GM23248 (cell line): ENCODE measurements at places on chromosomes 1 and 21. TPM values are rescaled to one million over a fixed set of nuclear protein-coding genes. Genes with fewer than 3 reads are reported as not detected.

- H3K4me3 ChIP-seq = no peak overlapping the region
- no peaks in the 10 kb centered on the region for H3K27me3 ChIP-seq
- no peak overlapping the region for H3K27ac ChIP-seq
- H3K36me3 ChIP-seq = no peaks in the 10 kb centered on the region
- H3K4me1 ChIP-seq = no peaks in the 10 kb centered on the region
Measured at GRCh38 chr1:218982482-218982881, 191.2 kb upstream of the LYPLAL1 start.

DNA sequence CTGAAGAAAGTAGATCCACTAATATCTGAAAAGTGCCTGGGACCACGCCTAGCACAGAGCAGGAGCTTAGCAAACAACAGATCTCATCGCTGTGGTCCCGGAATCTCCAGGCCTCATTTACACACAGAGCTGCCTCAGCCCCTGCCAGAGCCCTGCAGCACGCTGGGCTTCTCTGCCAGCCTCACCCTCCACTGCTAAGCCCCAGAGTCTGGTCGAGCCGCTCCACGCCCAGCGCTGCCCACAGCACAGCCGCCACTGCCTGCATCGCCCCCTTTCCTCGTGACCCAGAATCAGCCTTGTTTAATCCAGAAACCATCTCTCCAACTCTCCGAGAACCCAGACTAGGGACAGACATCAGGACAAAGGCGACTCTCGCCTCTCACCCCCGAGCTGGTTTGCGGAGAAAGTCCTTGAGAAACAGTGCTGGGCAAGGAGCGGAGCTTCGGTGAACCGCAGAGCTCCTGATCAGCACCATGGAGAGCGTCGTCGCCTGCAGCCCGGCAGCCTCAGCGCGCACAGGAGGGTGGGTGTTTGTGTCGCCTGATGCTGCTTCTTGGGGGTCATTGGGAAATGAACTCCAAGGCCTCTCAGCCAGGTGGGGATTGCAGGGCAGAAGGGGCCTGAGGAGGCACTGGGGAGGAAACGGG is 145.1 kb downstream of the NPHP4 start:
- no peaks in the 10 kb centered on the region for H3K4me1 ChIP-seq
- peak; percentile 56 for DNase-seq
- H3K4me3 ChIP-seq = no peak overlapping the region
- H3K36me3 ChIP-seq = no peaks in the 10 kb centered on the region

- DNase-seq = peak; percentile 10
- peaks cover 5% of the 10 kb centered on the region for H3K4me1 ChIP-seq
- no peak overlapping the region for H3K4me3 ChIP-seq
- H3K36me3 ChIP-seq = no peaks in the 10 kb centered on the region
- no peaks in the 10 kb centered on the region for H3K27me3 ChIP-seq
Measured at GRCh38 chr21:28516991-28517592, 475.6 kb downstream of the LTN1 start.

- no peaks in the 10 kb centered on the region for H3K36me3 ChIP-seq
- peaks cover 66% of the 10 kb centered on the region for H3K27me3 ChIP-seq
- no peak overlapping the region for H3K27ac ChIP-seq
- H3K4me1 ChIP-seq = no peaks in the 10 kb centered on the region
Measured at GRCh38 chr1:205435578-205436573, 14.0 kb upstream of the LEMD1 start.

GRCh38 chr1:161233102-161233501 is 4.9 kb downstream of the NR1I3 start:
- no peak overlapping the region for H3K27ac ChIP-seq
- no peaks in the 10 kb centered on the region for H3K27me3 ChIP-seq
- H3K36me3 ChIP-seq = no peaks in the 10 kb centered on the region; the same call in 1 of the 2 replicates

DNA sequence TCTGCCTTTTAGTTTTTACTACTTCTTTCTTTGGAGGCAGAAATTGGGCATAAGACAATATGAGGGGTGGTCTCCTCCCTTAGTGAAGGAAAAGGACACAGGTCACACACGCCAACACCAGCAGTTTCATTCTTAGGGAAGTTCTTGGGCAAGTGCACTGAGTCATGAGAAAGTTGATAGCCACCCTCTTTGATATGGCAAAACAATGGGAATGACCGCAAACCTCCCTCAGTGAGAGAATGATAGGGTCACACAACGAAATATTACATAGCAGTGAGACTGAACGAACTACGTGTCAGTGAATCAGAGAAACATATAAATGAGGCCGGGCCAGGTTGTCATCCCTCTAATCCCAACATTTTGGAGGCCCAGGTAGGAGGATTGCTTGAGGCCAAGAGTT is 20.0 kb downstream of the IL6R start:
- no peak overlapping the region for H3K4me3 ChIP-seq
- no peaks in the 10 kb centered on the region for H3K36me3 ChIP-seq
- peaks cover 28% of the 10 kb centered on the region for H3K4me1 ChIP-seq
- no peak for DNase-seq
- no peaks in the 10 kb centered on the region for H3K27me3 ChIP-seq

GRCh38 chr1:184056921-184057555 is 5.5 kb downstream of the TSEN15 start:
- peak; percentile 82 for DNase-seq
- H3K27me3 ChIP-seq = no peaks in the 10 kb centered on the region
- peaks cover 7% of the 10 kb centered on the region; the same call in 1 of the 2 replicates for H3K36me3 ChIP-seq
- peaks cover 73% of the 10 kb centered on the region for H3K4me1 ChIP-seq
- peak overlapping the region; percentile 73 for H3K27ac ChIP-seq
- peak overlapping the region; percentile 56 for H3K4me3 ChIP-seq

DNA sequence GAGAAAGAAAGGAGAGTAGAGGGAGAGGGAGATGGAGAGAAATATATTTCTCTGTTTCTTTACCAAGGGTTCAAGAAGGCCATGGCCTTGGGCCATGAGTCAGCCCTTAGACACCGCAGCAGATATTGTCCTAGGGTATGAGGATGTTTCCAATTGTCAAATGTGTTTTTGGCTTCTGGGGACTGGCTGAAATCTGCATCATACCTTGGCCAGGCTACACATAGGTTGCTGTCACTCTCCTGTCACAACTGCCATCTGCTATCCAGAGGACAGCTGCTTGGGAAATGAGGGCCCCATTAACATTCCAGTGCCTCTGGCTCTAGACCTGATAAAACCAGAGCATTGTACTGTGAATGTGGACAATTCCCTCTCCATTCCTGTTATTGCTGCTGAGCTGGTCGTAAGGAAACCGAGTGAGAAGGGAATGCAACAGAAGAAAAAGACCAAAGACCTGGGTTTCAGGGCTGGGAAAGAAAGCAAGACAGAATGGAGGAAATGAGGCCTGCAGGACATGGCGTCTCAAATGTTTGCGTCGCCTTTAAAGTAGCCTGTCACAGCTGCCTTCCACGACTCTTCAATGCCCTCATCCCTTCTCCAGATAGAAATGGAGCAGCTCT is 8.8 kb upstream of the PIGC start:
- H3K27me3 ChIP-seq = no peaks in the 10 kb centered on the region
- H3K4me3 ChIP-seq = no peak overlapping the region
- H3K4me1 ChIP-seq = peaks cover 14% of the 10 kb centered on the region
- no peaks in the 10 kb centered on the region for H3K36me3 ChIP-seq
- no peak for DNase-seq

DNA sequence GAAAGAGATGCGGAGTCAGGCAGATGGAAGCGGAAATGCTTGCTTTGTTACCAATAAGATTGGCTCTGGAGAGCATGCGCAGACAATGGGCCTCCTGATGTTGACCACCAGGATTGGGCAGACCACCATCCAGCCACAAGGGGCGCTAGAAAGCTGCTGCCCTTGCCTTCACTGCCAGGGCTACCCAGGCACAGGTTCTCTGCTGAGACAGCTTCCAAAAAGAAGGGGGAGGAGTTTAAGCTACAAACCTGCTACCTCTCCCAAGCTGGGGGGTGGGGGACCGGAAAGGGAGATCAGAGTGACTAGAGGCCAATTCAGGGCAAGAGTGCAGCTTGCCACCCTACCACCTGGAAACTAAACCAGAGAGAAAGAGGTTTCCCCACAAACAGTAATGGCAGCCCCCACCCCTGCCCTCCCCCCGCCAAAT is 369.7 kb downstream of the RRAGC start:
- peak; percentile 18 for DNase-seq
- H3K4me3 ChIP-seq = no peak overlapping the region
- H3K27ac ChIP-seq = no peak overlapping the region
- H3K27me3 ChIP-seq = peaks cover 17% of the 10 kb centered on the region

DNA sequence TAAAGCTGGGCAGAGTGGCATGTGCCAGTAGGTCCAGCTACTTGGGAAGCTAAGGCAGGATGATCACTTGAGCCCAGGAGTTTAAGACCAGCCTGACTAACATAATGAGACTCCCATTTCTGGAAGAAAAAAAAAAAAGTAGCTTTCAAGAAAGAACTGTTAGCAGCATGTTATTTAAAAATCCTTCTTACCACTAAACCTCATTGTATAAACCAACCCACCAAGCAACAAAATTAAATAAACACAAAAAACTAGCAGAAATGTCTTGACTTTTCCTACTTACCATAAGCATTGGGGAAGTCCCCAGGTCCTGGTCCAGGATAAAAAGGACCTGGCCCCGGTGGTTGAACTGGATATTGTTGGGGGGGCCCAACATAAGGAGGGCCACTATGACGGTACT is 192.9 kb upstream of the HP1BP3 start:
- H3K4me1 ChIP-seq = peaks cover 23% of the 10 kb centered on the region
- no peak for DNase-seq
- no peak overlapping the region for H3K27ac ChIP-seq
- 0 out of 2 replicates have a peak, but pooled peaks cover 5% of the 10 kb centered on the region for H3K36me3 ChIP-seq
- no peak overlapping the region for H3K4me3 ChIP-seq
- H3K27me3 ChIP-seq = no peaks in the 10 kb centered on the region

DNA sequence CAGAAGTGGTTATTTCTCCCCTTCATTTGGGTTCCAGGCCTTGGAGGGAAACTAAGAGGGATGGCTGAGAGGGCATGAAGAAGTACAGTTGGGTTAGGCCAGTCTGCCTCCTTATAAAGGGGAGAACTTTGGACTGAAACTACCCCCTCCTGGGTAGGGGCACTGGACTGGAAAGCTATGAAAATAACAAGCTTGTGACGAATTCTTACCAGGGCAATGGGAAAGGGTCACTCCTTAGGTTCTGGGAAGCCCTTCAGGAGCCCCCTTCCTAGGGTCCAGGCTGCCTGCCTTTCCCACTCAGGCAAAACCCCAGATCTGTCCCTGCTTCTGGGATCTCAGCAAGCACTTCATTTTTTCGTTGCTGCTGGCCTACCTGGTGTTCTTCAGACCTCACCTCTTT is 9.8 kb upstream of the P3R3URF start:
- no peaks in the 10 kb centered on the region for H3K36me3 ChIP-seq
- no peak for DNase-seq

- no peak for DNase-seq
- peaks cover 15% of the 10 kb centered on the region; the same call in 1 of the 2 replicates for H3K36me3 ChIP-seq
- H3K27ac ChIP-seq = no peak overlapping the region
- no peak overlapping the region for H3K4me3 ChIP-seq
Measured at GRCh38 chr1:98688110-98688739, 26.7 kb downstream of the SNX7 start.

GRCh38 chr1:77014073-77014788 is 147.0 kb downstream of the ST6GALNAC5 start:
- no peaks in the 10 kb centered on the region for H3K4me1 ChIP-seq
- no peak for DNase-seq
- H3K27me3 ChIP-seq = no peaks in the 10 kb centered on the region
- H3K27ac ChIP-seq = no peak overlapping the region
- no peak overlapping the region for H3K4me3 ChIP-seq

- H3K27ac ChIP-seq = no peak overlapping the region
- H3K4me3 ChIP-seq = no peak overlapping the region
- H3K27me3 ChIP-seq = no peaks in the 10 kb centered on the region
- no peaks in the 10 kb centered on the region for H3K36me3 ChIP-seq
Measured at GRCh38 chr1:228216371-228217320, 8.8 kb downstream of the OBSCN start.

- H3K27ac ChIP-seq = no peak overlapping the region
- H3K27me3 ChIP-seq = no peaks in the 10 kb centered on the region
- H3K36me3 ChIP-seq = 0 out of 2 replicates have a peak, but pooled peaks cover 6% of the 10 kb centered on the region
- no peak for DNase-seq
- peaks cover 4% of the 10 kb centered on the region; the same call in 1 of the 2 replicates for H3K4me1 ChIP-seq
Measured at GRCh38 chr1:43887748-43888147, 45.9 kb upstream of the ARTN start.

GRCh38 chr1:26363549-26364448 is 8.8 kb downstream of the ZNF683 start:
- H3K27ac ChIP-seq = no peak overlapping the region
- no peaks in the 10 kb centered on the region for H3K36me3 ChIP-seq
- peak; percentile 88 for DNase-seq

- peaks cover 26% of the 10 kb centered on the region for H3K4me1 ChIP-seq
- no peak overlapping the region for H3K27ac ChIP-seq
- no peaks in the 10 kb centered on the region for H3K27me3 ChIP-seq
Measured at GRCh38 chr1:156689953-156690674, 12.9 kb upstream of the NES start.

DNA sequence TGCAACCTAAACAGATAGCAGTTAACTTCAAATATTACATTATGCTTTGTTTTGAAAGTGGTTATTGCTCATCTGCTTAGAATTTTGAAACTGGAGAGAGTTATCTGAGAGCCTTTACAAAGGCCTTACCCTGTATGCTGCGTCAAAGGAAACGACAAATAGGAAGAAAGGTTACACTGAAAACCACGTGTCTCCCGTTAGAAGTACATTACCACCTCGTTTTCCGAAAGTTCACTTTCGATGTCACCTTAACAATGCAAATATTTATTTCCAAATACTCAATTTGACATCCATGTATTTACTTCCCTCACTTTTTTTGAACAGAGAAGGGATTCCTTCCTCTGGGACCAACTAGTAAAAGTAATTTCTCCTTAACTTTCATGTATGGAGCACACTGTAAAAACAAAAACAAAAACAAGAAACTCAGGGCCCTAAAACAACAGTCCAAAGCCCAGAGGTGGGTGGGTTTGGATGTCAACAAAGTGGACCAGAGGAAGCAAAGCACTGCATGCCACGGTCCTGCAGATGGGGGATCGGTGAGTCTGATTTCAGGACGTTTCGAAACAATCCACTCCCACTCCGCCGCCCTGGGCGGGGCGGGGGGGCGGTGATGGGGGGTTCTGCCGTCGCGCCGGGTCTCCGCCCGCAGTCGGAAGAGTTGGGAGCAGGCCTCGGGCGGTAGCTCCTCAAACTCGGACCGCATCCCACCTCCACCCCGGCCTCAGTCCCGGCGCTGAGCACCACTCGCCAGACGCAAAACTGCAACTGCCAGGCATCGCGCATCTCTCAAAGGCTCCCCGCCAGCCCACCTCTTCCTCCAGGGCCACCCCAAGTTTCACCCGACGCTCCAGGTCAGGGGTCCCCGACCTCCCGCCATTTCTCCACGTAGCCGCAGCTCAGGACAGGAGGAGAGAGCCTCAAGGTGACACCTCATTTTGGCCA is 841 bp downstream of the ADSS2 start:
- peak overlapping the region; percentile 96 for H3K27ac ChIP-seq
- H3K4me1 ChIP-seq = peaks cover 35% of the 10 kb centered on the region
- peak; percentile 85 for DNase-seq
- H3K36me3 ChIP-seq = no peaks in the 10 kb centered on the region
- H3K4me3 ChIP-seq = peak overlapping the region; percentile 91

GRCh38 chr1:1211541-1212441 is 2.2 kb downstream of the TNFRSF4 start:
- no peaks in the 10 kb centered on the region for H3K27me3 ChIP-seq
- H3K4me3 ChIP-seq = no peak overlapping the region
- DNase-seq = no peak

TPTE gene
- not detected in 2 replicates for total RNA-seq

PPIAL4G gene
- not detected in 2 replicates for total RNA-seq

CYP4A22 gene
- not detected in 2 replicates for total RNA-seq

INSRR gene
- not detected in 2 replicates for total RNA-seq

PTPRC gene
- total RNA-seq = 0.38 and 0.86 TPM in 2 replicates

KCNN3 gene
- not detected in 2 replicates for total RNA-seq

EPHX1 gene
- 18.2 and 21.9 TPM in 2 replicates for total RNA-seq
